Fibroblast of the conjunctiva (primary cell): ENCODE measurements at places on chromosomes 5 and 9.

- no peak for DNase-seq
These were observed 28.1 kb downstream of the PTGES2 start for GRCh38 chr9:128099231-128099931.

DNA sequence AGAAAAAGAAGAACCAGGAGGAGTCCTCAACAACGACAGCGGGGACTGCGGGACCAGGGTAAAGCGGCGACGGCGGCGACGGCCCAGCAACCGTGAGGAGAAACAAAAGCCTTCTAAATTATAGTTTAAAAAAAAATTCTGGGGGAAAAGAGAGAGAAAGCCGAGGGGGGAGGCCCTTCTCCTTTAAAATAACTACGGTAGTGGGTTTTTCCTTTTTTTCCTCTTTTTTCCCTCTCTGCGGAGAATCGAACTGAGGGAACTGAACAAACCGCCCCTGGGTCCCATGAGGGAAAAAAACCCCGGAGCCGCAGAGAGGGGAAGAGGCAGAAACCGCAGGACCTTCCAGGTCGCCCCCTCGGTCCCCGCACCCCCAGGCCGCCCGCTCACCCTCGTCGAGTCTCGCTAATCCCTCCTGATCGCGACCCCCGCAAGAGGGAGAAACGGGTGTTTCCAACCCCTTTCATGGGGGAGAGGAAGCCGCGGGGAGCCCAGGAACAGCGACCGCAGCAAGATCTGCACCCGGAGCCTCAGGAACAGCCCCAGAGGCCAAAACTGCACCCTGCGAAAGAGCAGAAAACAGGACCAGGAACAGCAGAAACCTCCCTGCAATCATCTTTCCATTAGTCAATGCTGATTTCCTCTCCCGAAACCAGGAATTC, 453 bp downstream of the CPEB4 start:
- no peak for DNase-seq

GRCh38 chr9:569296-569695, 272.2 kb upstream of the DMRT1 start:
- DNase-seq, result no peak

DNA sequence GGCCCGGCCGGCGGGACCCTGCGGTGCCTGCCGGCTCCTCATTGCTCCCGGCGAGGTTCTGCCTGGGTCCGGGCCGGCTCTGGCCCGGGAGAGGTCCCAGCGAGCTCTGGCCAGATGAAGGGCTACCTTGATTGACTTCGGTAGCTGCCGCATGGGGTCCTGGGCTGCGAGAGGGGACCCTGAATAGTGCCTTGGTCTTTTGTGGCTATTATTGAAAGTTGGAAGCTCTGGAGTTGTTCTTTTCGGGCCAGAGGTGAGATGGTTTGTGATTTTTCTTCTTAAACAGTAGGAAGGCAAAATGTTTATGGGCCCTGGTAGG, 635 bp downstream of the NAA35 start:
- DNase-seq, result no peak

DNA sequence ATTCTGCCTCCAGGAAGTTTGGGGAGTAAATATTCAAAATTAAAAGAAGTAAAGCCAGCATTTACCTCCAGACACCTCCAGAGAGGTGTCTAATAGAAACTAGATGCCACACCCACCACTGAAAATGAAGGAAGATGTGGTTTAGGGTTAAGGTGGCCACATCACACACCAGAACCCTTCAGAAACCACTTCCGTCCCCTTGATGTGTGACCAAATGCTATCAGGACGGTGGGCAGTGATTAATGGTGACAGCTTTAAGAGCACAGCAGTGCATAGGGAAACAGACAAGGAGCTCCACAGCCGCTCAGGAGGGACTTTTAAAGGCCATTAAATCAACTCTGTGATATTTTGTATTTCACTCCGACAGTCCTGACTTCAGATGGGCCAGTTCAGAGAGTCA, 295.2 kb downstream of the BRINP1 start:
- DNase-seq, result no peak

DNA sequence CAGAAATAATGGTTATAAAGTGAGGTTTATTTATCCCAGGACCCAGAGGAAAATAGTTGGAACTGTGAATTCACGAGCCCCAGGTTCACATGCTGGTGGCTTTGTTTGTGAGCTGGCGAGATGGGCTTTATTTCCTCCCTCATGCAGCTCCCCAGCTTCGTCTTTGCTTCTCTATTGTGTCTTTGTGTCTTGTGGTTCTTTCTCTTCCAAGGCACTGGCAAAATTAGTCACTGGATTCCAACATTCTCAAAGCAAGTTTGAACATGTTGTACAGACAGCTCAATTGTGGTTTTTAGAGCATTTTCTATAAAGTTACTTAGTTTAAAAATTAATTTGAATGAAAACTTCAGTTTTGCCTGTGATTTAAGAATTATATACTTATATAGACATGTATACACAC, 7.2 kb downstream of the NDUFS6 start:
- no peak for DNase-seq

DNA sequence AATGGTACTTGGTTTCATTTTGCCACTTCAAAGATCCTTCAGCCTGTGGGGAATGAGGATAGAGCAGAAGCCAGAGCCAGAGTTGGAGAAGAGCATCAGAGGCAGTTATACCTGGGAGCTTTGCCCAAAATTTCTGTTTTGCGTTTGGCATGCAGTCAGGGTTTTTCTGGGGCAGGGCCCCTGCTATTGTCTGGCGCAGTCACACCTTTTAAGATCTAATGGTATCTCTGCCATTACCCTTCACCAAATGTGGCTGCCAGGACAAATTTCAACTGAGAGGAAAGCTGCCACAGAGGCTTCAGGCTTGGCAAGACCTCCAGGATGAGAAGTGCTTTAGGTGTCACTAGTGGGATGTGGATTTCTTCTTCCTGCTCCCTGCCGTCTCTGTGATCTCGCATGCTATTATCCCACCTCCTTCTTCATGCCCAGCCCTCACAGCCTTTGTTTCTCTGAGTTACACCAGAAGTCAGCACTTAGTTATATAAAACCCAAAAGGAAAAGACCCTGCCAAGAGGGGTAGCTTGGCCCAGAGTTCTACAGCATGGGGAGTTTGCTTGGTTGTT, 357.0 kb downstream of the TLE4 start:
- no peak for DNase-seq

GRCh38 chr9:114742947-114743346, 61.0 kb upstream of the TEX48 start:
- no peak for DNase-seq

DNA sequence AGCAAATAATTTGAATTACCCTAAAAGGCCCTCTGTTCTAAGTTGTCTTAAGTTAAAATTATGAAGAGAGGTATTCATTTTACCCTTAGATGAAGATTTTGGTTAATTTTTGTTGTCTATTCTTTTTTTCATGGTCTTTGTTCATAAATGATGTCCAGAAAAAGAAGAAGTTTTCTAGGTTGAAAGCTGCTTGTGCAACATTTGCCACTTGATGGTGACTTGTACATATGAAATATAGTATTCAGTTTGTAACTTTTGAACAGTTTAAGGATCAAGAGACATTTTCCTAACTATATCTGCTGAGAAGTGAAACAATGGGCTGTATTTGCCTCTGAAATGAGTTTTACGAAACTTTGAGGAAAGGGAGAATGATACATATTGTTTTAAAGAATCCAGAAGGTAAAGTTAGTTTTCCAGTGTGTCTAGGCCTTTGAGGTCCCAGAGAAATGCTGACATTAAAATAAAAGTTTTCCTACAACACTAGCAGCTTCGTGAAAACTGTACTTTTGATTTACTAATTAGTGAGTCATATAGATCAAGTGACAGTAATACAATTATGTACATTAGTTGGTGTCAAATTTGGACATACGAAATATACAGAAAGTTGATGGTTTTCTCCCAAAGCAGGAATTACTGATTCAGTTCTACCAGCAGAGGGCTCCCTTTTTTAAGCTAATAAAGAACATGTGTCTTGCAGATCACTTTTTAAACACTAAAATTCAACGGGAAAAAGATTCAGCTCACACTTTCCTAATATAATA, 70.5 kb downstream of the PIK3R1 start:
- DNase-seq, result peak; percentile 56

DNA sequence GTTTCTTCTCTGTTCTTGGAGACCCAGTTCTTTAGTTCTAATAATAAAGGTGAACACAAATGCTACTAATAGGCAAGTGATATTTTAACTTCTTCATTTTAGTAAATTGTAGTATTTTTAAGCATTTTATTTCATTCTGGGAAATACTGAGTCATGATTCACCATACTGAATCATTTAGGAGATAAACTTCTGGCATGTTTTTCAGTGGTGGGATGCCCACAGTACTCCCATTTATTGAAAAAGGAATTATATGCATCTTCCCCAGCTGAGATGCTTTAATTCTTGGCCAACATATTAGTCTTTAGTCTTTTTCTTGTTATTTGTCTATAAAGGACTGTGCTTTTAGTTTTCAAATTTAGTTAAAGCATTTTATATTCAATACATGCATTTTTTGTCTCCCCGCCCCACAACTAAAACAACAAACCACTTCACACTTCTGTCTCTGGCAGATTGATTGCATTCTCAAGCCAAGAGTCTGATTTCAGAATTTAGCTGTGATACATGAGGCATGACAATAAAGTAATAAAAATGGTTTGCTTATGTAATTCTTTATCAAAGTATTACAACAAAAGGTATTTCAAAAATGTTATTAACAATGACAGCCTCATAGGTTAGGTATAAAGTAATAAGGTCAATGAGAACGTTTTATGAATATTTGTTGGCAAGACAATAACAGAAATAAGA, 125.2 kb upstream of the CDH18 start:
- peak; percentile 20 for DNase-seq

- no peak for DNase-seq
These were observed 29.9 kb upstream of the PDE4D start for GRCh38 chr5:59923465-59923864.

DNA sequence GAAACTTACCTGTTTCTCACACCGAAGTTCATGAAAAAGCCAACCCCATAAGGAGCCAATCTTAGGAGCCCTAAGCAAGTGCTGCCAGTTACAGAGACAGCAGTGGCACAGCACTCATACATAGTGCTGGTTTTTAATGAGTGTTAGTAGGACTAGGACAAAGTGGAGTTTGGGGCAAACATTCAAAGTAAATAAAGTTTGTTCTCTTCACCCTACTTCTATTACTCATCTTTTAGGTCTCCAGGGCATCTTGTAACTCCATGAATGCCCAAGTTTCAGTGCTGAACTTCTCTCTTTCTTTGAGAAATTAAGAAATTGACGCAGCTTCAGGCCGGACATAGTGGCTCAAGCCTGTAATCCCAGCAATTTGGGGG, 584.7 kb downstream of the EBF1 start:
- peak; percentile 45 for DNase-seq

DNA sequence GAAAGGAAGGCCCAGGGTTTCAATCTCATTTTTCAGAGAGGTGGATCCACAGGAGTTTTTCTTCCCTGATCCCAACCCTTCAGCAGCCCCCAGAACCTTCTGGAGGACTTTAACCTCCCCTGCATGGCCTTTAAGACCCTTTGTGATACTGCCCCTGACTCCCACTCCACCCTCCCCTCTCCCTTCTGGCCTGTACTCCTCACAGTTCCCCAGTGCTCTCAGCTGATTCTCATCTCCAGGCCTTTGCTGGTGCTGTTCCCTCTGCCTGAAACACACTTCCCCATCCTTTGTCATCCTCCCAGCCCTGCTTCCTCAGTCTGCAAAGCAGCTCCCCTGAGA, 18.5 kb downstream of the NEURL1B start:
- no peak for DNase-seq

DNA sequence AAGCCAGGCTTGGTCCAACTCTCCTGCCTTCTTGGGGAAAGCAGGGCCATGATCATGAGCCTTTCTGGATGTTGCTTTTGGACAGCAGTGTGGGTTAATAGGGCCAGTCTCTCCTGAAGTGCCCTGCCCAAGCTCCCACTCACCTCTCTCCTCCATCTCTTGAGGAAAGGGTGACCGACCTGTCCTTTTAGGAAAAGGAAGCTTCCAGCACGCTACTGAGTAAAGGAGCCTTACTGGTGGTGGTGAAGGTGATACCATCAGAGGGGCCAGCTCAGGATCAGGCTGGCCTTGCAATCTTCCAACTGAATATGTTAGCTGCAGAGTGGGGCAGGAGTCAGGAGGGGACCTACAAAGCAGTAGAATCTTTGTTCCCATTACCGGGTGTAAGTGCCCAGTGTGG, 2.2 kb upstream of the RGS3 start:
- no peak for DNase-seq

- no peak for DNase-seq
These were observed 1565.0 kb upstream of the WWC1 start for GRCh38 chr5:166726406-166726805.

GRCh38 chr9:89168901-89169813, 9.5 kb downstream of the SHC3 start:
- DNase-seq, result no peak

- peak; percentile 98 for DNase-seq
These were observed 71.2 kb downstream of the ARRDC3 start for GRCh38 chr5:91311697-91312501.

- DNase-seq, result no peak
These were observed 6.8 kb upstream of the NEURL1B start for GRCh38 chr5:172634106-172634899.

DNA sequence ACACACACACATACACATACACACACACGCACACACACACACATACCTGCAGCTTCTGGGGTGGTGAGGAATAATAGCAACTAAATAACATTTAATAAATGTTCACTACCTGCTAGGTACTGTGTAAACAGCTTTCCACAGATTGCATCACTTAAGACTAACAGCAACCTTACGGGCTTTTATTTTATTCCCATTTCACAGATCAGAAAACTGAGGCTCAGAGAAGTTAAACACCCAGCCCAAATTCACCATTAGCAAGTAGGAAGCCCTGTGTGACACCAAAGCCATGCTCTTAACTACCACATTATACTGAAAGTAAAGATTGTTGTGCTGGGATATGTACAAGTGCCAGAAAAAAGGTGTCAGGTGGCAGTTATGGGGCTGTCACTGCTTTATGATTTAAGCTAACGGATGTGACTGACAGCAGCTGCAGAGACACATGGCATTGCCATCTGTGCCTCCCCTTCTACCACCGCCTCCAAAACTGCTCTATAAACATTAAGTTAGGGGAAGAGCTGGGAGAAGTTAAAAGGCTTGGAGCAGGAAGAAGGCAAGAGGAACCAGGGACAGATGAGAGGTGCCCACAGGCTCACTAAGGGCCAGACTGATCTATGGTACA, 13.6 kb downstream of the MTMR12 start:
- no peak for DNase-seq

DNA sequence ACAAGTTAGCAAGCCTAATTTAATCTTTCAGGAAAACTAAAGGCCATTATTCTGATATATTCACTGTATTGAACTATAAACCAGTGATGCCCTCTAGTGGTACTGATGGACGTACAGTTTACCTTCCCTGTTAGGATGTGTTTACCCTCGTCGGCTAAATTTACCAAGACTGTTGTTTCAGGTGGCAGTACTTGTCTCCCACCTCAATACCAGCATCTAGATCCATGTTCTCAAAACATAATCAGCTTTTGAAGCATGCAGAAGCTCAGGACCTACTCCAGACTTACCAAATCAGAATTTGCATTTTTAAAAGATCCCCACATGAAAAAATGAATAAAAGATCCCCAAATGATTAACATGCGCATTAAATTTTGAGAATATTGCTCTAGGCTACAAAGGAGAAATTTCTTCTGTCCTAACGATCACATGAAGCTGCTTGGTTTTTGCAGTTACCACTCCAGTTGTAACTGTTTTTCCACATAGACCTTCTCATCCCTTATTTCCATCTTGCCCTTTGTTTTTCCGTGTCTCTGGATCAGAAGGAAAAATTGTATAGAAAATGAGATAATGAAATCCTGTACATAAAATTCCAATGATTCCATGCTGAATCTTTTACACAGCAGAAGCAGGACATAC, 3.2 kb upstream of the BAAT start:
- peak; percentile 42 for DNase-seq
